ENCODE measurements at places on chromosomes 13 and 19.

- DNase-seq = no peak
Observed at GRCh38 chr13:19048381-19048780, 133.2 kb downstream of the TUBA3C start.

DNA sequence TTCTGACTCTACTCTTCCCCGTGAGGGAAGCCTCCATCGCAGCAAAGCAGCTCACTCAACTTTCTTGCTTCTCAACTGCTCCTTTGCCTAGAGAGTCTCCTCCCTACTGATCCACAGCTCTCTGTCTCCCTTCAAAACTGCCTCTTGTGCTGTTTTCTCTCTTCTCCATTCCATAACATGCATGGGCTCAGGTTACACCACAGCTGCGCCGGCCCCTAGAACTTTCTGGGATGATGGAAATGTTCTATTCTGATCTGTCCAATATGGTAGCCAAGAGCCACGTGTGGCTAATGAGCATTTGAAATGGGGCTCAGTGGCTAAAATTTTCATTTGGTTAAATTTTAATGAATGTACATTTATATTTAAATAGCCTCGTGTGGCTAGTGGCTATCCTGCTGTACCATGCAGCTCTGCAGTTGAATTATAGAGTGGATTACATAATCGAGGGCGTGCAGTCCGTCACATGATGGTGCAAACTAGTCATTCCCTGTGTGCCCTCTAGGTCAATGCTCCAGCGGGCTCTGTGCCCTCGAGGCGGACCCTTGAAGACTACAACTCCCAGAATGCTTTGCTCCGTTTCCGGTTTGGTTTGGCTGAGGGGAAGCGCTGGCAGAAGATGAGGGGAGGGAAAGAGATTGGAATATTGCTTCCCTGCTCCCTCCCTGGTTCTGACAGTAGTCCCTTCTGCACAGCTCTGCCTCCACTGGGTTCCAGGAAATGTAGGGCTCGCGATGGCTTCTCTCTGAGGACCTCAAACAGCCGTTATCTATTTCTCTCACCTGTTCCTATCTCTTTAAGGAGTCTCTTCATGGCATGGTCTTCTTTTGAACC, 109.8 kb downstream of the CACNA1A start:
- DNase-seq = no peak

DNA sequence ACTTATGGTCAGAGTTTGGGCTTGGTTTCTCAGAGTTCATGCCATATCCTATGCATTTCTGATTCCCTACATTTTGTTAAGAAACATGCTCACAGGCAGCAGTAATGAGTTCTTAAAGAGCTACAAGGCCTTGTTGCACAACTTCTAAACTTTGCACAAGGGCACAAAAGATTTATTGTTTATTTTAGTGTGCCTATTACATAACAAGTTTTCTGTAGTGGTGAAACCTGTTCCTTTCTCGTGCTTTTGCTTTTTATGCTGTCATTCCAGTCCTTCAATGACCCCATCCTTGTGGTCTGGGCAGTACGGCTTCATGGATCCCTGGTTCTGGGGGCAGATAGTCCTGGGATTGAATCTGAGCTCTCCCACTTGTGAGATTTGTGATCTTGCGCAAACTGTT, 17.8 kb downstream of the ZNF507 start:
- DNase-seq = no peak

DNA sequence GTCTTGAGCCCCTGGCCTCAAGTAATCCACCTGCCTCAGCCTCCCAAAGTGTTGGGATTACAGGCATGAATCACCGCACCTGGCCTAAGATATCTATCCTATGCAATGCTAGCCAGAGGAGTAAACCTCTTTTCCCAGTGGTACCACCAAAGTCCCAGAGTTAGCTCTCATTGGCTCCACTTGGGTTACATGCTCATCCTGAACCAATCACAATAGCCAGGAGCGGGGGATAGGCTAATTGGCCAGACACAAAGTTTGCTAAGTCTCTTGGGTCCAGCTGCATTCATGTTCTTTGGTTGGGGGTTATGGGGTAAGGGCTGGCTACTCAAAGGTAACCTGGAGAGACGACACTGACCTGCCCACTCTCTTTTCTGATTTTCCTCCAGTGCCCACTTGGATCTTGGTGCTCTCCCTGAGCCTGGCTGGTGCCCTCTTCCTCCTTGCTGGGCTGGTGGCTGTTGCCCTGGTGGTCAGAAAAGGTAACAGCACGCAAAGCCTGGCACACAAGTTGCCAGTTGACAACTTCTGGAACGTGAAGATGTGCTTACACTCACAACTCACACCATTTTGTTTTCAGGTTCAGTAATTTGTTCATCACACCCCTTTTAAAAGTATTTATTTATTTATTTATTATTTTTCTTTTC, 7.8 kb downstream of the C19orf38 start:
- DNase-seq = no peak

- DNase-seq = no peak
Observed at GRCh38 chr19:33389421-33390100, 16.1 kb downstream of the CEBPG start.

- DNase-seq = no peak
Observed at GRCh38 chr13:98315466-98315865, 138.4 kb upstream of the RNF113B start.
